ENCODE measurements at places on chromosomes 7 and 10.

DNA sequence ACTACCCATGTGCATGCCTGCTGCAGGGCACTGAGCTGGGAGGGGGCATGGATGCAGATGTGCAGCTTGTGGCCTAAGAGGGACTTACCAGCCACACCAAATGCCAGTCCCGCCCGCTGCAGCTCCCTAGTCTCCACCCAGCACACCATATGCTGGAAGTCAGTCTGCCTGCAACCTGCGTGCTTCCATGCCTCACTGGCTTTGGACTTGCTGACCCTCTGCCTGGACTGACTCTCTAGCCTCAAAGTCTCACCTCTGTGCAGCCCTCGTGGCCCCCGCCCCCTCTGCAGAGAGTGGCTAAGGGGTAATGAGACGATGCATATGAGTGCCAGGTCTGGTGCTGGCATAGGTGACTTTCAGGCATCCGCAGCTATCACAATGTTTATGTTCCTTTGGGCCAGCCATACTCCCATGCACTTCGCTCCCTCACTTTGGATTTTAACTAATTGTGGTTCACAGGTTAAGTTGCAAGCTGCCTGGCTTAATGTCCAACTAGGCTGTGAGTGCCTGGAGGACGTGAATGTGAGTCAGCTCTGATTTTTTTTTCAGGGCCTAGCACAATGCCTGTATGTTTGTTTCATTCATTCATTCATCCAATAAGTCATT lies 21.7 kb downstream of the TRIM8 start:
- no peak for DNase-seq

- DNase-seq, result no peak
Measured at GRCh38 chr7:112173568-112173905, 32.7 kb downstream of the DOCK4 start.

DNA sequence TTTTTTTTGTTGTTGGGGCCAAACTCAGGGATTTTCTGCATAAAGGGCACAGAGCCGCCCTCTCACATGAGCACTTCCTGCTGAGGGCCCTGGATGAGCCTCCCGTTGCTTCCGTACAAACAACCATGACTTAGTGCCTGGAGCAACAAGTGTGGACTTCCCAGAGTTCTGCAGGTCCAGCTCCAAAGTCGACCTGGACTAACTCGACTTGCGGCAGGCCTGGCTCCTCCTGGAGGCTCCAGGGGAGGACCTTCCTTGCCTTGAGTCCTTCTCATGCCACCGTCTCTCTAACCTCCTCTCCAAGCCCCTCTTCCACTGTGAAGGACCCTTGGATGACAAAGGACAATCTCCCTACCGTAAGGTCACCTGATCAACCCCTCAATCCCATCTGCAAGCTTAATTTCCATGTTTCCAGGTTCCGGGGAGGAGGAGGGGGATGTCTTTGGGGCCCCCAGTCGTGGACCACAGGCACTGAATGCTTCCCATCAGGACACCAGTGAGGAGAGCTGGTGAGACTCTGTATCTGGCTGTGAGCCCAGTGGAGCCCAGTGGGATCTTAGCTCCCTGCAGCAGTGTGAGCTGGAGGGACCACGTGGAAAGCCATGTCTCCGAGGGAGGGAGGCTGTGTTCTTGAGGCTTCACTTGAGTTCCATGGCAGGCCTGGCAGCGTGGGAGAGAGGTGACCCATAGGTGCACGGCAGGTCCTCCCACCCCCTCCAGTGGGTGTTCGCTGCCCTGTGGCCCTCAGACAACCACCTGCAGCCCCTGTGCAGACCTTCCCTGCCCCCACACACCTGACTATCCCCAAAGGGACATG lies 199.5 kb upstream of the PPP2R2D start:
- DNase-seq, result no peak

DNA sequence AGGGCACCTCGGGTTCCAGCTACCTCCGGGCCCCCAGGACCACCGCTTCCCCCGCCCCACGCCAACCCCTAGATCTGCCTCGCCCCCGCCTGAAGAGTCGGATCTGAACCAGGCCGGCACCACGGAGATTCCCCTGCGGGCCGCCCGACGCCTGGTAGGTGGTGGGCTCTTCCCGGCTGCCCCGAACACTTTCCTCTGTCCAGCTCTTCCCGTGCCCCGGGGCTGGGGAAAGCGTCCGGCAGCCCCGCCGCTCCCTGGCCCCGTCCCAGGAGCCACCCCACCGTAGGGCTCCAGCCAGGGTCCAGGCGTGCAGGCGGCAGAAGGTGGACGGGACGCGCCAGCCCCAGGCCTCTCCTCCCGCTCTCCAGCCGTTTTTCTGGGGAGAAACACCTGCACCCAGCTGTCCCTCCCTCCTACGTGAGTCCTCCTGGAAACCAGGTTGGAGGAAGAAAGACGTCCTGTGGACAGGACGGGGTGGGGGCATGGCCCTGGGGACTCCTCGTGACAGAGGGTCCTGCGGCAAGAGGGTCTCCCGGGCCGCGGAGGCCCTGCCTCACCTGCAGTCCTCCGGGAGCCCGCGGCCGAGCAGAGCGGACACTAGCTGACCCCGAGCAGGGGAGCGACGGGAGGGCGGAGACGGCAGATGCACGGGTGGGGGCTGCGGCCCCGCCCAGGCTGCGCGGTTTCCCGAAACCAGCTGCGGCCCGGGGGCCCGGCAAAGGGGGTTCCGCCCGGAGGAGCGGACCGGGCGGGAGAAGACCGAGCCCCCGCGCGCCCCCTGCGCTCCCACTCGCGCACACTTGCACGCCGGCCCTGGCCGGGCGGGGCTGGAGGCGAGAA lies at the start of gene TMEM176B:
Gene TMEM176B (minus strand): TSS at position 624 of the 840 bp plus-strand sequence. CDS start 3,795 bp downstream, outside the sequence.
- no peak for DNase-seq

GRCh38 chr7:69772718-69773436 lies 174.6 kb downstream of the AUTS2 start:
- no peak for DNase-seq

DNA sequence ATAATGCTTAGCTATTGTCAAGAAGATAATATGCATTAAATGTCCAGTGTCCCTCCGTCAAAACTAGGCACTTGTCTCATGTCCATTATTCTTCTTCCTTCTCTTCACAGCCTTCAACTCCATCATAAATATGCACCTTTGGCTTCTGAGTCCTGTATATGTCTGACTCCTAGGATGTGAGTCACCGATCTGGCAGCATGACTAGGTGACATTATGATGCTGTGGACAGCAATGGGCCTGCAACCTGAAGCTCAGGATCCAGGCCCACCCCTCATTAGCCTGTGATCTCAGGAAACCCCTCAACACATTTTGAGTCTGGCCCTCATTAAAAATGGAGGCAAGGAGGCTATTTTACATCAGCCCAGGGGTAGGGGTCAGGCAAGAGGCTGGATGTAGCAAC lies 362.5 kb upstream of the ZMIZ1 start:
- peak; percentile 31 for DNase-seq

DNA sequence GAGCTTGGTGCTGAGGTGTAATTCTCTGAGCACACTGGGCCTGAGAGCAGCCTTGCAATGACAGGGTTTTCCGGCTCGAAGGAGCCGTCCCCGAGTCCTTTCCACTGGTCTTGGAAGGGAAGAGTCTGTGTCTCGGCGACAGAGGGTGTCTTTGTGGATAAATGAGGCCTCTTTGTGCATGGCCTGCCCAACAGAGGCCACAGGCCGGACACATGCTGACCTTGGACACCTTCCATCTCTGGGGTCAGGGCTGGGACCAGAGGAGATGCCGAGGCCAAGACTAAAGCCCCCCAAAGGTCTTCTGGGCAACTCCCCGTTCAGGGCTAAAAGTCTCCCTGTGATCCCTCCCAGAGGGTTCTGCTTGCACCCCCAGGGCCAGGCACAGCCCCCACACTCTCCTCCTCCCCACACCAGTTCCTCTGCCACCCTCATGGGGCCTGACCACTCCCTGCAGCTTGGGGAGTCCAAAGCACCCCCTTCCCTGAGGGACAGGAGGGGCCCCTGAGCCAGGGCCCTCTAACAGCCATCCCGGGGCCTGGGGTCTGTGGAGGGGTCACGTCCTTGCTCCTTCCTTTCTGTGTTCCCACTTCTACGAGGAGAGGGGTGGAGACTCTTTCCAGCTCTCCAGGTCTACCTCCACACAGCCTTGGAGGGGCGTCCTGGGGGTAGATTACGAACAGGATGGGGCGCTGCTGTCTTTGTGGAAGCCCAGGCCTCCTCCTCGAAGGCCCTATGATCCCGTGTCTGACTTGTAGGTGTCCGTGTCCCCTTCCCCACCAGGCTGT lies 130.6 kb upstream of the FAM20C start:
- no peak for DNase-seq

GRCh38 chr7:131154380-131154779 lies 173.3 kb upstream of the MKLN1 start:
- DNase-seq, result no peak

DNA sequence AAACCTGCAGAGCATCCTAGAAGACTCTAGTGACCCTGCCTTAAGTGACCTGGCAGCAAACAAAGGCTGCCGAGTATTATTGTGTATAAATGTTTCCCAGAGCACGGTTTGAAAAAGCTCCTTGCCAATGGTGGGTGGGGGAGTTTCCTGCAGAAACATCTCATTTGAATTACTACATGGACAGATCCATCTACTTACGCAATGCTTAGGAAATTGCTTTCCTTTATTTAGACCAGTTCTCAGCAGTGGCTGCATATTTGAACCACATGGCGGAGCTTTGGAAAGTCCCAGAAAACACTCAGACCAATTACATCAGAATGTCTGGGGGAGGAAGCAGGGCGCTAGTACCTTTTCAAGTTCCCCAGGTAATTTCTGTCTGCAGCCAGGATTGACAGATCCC lies 560.9 kb downstream of the SDK1 start:
- no peak for DNase-seq

DNA sequence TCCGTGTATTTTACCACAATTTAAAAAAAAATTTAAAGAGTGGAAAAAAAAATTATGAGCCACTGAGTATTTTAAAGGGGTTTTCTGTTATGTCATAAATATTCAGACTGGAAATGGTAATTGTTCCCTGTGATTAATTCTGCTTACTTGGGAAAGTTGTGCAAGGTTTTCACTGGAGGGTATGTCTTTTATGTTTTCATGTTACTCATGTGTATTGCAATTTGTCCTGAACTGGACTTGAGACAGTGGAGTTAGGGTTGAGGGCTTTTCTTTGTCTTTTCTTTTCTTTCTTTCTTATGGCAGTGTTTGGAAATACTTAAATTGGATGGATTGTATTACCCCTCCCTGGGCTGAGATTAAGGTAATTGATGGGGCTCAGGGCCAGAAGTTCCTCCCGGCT lies 257.7 kb downstream of the BAMBI start:
- DNase-seq, result no peak

DNA sequence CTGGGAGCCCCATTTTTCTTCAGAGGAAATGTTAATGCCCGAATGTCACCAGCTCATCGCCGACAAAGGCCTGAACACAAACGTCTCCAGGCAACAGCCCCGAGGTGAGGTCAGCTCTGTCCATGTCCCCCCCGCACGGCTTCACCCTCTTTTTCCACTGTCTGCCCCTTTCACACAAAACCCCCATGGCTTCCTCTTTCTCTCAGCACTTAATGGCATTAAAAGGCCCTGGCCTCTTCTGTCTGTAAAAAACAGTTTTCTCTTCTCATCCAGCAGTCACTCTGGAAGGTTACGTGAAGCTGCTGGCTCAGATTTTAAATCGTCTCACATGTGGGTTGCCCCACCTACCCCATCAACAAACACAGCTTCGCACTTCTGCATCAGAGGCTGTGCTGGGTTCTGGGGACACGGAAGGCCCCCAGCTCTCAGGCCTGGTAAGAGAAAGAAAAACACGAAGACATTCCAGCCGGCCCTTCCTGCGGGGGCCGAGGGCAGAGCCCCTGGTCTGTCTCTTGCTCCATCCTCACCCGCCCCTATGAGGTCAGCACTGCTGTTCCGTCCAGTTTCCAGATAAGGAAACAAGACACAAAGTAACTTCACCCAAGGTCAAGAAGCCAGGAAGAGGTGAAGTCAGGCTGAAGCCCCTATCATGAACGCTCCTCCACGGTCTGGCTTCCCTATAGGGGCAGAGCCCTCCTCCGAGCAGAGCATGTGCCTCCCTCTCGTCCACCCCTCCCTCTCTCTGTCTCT lies 91.1 kb upstream of the PDGFA start:
- DNase-seq, result no peak

DNA sequence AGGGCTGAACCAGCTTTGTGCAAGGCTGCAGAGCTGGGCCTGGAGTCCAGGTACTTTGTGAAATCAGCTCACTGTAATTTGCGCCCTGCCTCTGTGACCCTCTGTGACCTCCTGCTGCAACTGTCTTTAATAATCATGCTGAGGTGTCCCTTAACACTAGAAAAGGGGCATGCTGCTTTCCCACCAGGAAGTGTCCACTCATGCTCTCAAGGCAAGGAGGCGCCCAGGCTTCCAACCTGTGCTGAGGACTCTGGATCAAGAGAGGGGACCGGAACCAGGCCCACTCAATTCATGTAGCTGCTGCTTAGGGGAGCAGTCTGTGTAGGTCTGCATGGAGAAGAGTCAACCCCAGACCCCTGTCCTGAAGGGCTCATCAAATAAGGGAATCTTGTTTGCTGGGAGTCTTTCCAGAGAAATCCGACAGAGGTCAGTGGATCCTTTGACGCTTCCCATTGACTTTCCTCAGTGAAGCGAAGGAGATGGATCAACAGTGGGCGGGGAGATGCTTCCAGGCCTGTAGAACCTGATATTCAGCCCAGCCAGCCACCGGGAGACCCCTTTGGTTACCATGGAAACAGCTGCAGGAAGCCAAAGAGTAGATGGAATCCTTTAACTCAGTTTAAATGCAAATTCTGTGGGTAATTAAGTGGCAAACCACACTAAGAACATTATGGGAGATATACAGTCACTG lies 945.9 kb downstream of the GRID1 start:
- no peak for DNase-seq

DNA sequence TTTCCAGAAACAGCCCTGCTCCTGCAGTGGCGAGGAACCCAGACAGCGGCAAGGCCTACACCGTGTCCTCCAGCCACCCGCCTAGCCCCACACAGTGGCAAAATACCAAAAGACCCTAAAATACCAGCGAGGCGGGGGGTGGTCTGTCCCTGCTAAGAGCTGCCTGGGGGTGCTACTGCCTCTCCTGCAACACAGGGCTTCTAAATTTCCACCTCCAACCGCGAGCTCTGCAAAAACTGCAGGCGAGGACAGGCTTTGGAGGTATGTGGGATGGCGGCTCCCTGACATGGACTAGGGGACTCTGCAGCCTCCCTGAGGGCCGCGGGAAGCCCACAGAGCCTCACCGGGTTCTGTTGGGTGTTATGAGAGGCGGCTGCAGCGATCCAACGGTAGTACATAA lies 122.3 kb downstream of the WDR37 start:
- no peak for DNase-seq

- DNase-seq, result no peak
Measured at GRCh38 chr10:122243550-122243949, 27.5 kb upstream of the BTBD16 start.

- DNase-seq, result peak; percentile 4
Measured at GRCh38 chr10:45561952-45562351, 110.6 kb downstream of the ZFAND4 start.

DNA sequence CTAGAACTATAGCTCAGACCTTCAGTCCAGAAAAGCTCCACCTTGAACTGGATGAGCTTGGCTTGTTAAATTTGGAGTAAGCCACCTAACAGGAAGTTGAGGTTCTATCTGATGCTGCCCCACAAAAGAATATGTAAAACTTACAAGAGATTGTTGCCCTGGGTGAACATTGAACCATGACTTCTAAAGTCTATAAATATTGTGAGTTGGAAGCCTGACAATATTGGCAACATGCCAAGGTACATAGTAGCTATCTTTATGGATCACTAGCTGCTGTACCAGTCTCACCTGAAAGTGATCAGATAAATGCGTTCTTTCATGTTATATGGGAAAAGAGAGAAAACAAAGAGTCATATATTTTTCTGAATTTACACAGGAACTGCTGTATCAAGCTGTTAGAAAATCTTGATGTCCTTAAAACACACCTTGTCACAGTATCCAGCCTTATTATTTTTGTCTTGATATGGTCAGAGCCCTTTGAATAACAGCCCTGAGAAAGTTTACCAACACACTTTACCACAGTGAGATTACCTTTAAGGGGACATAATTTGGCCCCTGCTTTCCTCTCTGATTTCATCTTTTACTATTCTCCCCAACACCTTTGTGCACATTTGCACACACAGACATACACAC lies 92.0 kb downstream of the LSMEM1 start:
- no peak for DNase-seq
